ENCODE measurements at places on chromosomes 7 and 10.

- DNase-seq: no peak
These were observed 575.6 kb downstream of the POM121L12 start for GRCh38 chr7:53611043-53611442.

DNA sequence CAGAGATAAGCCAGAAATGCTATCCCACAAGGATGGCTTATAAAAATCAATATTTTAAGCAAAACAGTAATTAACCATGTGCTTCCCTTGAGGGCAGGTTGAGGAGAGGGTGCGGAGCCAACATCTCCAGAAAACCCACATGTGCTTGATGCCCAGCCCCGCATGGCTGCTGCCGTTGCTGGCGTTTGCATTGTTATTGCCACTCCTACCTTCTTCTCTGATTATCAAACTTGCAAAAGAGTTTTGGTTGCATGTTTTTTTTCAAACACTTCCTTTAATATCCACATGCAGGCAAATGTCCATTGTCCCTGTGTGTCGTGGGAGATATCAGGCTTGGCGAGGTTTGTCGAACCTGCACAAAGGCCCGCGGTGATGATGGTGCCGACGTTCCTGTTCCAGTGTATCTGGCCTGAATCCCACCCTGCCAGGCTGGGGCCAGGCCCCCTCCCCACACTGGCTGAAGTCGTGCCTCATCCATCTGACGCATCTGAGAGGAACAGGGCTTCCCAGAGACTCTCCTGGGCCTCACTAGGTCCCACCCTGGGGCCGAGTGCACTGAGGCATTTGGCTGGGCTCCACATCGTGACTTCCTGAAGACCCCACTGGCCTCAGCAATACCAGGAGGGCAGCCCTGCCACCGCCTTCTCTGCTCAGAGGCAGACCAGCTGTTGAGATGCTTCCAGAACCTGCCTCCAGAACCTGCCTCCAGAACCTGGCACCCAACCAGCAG is 40.9 kb downstream of the TCERG1L start:
- no peak for DNase-seq

- DNase-seq: no peak
These were observed 21.3 kb downstream of the VWA2 start for GRCh38 chr10:114260366-114260765.

GRCh38 chr10:17076626-17077345 is 52.8 kb downstream of the CUBN start:
- no peak for DNase-seq

- DNase-seq: no peak
These were observed 101.5 kb upstream of the MTPN start for GRCh38 chr7:136078630-136079029.

- DNase-seq: no peak
These were observed 60.7 kb downstream of the SMURF1 start for GRCh38 chr7:99083068-99083651.

GRCh38 chr10:57992321-57993077 is 275.2 kb downstream of the IPMK start:
- DNase-seq: no peak

- no peak for DNase-seq
These were observed 36.5 kb upstream of the SLC39A12 start for GRCh38 chr10:17915181-17915580.

GRCh38 chr7:49037346-49038210 is 113.2 kb downstream of the CDC14C start:
- DNase-seq: no peak

DNA sequence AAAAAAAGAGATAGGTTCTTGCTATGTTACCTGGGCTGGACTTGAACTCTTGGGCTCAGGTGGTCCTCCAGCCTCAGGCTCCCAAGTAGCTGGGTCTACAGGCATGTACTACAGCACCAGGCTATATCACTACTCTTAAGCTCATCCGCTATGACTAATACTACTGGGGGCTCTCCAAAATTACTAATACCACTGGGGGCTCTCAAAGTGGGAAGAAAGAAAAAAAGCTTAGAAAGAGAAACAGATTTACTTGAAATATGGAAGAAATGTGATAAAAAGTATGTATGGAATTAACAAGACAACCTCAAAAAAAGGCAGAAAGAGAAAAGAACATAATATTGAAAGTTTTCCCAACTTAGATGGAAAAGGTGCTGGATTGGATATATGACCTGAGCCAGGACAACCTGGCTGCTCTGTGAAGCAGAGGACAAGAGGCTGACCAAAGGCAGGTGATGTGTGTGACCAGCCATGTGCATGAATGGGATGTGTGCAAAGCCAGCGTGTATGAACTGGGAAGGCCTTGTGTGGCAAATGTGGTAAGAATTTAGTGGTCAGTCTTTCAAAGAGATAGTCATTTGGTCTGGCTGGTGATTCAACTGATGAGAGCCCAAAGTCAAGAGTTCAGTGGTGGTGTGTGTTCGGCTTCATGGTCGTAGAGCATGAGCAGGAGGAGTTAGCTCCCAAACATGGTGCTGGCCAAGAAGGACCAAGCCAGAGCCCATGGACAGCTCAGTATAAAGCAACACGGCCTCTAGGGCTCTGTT is 232.4 kb upstream of the KLF14 start:
- DNase-seq: no peak

- DNase-seq: no peak
These were observed 38.6 kb upstream of the RSBN1L start for GRCh38 chr7:77657427-77658224.

- DNase-seq: no peak
These were observed 93.1 kb downstream of the ARID5B start for GRCh38 chr10:61994405-61995219.

GRCh38 chr7:66330961-66331360 is 125.8 kb downstream of the TPST1 start:
- no peak for DNase-seq

GRCh38 chr7:2721842-2722241 is 33.8 kb downstream of the AMZ1 start:
- DNase-seq: no peak

DNA sequence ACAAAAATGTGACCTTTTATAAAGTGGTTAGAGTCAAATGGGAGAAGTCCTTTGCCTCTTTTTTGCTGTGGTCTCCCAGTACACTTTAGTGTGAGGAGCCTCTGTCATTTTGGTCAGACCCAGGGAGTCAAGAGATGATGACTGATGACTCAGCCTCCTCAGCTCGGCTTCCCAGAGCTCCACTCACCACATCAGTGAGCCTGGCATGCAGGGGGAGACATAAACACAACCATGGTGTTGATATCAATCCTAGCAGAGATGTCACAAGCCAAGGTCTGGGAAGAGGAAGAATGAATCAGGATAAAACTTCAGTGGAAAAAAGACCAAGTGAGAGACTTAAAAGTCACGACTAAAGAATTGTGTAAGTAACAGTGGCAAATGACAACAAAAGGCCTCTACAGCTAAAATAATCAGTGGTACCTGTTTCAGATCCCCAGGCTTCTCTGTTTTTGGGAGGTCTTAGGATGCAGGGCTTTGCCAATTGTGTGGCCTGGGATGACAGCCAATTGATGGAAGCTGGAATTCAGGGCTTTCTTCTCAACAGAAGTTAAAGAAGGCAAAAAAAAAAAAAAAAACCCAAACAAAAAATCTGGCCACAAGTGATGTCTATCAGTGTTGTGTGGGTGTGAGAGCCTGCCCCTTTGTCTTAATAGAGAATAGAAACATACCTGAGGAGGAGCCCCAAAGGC is 50.2 kb downstream of the TFAM start:
- DNase-seq: no peak

All from stimulated activated CD4-positive, alpha-beta T cell treated with anti-CD3 and anti-CD28 coated beads, TNF-alpha, amount 100 ng/mL, for 4 hours (primary cell).